ENCODE measurements at places on chromosomes 5 and 9.

GRCh38 chr9:89484475-89485404 is 13.2 kb downstream of the SEMA4D start:
- DNase-seq = no peak

DNA sequence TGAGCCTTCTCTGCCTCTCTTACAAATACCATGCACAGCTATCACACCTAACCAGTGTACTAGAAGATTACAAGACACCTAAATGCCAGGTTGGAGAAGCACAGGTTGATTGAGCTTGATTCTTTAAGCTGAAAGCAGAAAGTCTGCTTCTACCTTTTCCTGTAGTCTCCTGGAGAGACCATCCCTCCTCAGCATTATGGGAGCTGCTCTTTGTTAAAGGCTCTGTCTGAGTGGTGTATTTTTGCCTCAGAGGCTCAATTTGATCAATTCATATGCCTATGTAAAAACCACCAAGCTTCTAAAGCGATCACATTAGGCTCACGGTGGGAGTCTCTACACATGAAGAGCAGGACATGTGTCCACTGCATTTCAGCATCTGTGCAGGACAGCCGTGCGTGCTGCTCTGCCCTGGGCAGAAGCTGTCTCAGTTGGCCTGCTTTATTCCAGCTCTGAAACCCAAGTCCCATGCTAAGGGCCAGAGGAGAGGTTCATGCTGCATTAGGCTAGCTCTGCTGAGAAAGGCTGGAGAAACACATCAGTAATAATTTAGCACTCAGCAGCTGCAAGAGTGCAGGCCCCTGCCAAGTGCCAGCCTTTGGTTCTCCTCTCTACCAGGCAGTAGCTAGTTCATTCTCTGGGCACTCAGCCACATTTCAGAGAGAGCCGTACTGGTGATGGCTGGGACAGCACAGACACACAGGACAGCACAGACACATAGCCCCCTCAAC is 41.7 kb downstream of the TMEM167A start:
- DNase-seq = peak; percentile 23

- DNase-seq = peak; percentile 75
Observed at GRCh38 chr5:72107131-72107900, at the start of gene MAP1B. TSS of gene MAP1B (plus strand) at chr5:72107475. CDS start at chr5:72107532, 57 bp downstream.

DNA sequence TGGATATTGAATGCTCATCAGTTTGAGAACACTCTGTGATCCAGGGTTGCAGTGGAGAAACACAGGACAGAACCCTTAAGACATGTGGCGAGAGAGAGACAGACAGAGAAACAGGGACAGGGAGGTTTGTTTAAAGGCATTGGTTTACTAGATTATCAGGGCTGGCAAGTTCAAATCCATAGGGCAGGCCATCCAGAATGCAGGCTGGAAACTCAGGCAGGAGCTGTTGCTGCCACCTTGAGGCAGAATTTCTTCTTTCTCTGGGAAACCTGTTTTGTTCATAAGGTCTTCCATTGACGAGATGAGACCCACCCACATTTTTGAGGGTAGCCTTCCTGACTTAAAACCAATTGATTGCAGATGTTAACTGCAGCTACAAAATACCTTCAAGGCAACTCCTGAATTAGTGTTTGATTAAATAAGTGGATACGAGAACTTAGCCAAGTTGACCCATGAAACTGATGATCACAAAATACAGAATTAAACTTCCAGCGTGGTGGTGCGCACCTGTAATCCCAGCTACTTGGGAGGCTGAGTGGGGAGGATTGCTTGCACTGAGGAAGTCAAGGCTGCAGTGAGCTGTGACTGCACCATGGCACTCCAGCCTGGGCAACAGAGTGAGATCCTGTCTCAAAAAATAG is 55.9 kb downstream of the NSUN2 start:
- peak; percentile 77 for DNase-seq

DNA sequence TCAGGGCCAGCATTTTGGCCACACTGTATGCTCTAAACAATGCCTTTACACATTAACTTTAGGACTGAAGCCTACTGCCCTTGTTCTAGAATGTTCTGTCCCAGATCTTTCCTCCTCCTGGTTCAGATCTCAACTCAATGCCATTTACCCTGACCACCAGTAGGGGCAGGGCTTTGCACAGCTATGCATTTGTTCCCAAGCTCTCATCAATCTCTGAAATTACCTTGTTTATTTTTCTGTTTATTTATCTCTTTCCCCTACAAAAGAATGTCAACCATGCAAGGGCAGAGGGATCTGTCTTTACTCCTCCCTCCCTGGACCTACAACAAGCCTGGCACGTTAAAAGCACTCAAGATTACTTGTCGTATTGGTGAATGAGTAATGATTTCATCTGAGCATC is 612.9 kb downstream of the BNC2 start:
- peak; percentile 23 for DNase-seq

DNA sequence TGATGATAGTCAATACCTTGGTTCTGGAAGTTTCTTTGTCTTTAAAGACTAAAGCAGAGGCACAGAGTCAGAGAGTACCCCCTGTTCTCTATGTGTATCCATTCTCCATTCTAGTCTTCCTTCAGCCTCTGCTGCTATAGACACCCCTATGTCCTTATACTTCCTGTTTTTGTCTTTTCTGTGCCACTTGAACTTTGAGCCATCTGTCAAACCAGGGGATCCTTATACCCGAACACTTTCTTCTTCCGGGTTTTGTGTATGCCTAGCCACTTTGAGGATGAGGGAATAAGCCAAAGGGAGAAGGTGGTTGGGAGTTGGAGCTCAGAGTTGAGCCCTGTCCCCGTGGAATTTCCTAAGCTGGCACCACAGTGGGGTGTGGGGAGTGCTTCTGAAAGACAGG is 61.1 kb upstream of the IL6ST start:
- DNase-seq = no peak

DNA sequence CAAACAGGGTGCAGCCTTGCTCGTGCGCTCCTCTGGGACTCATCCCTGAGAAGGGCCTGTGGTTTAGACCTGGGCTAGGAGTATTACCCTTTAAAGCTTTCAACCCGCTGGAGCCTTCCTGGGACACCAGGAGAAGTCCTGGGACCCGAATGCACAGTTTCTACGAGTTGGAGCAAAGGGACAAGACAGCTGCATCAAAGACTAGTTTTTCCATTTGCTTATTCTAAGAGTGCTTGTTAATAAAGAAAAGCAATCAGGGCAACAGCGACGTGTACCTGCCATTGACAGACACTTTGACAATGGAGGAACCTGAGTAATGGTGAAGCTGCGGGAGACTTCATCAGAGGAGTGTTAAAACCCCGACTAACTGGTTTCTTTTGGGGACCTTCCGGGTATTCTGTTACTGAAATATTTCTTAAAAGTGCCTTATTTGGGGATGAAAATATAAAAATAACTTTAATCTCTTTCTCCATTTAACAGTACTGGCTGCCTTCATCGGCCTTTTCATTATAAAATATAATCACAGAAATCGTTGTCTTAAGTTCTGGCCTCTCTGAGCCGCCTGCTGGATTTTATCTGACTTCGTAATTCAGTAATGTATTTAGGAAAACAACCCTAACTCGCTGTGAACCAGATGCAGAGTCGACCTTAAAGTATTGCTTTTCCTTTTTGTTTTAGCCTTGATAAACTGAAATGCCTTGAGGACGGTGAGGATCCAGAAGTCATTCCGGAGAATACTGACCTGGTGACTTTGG is 732 bp downstream of the SNAPC3 start:
- peak; percentile 54 for DNase-seq

- DNase-seq = no peak
Observed at GRCh38 chr9:89953824-89954615, 349.2 kb downstream of the GADD45G start.

DNA sequence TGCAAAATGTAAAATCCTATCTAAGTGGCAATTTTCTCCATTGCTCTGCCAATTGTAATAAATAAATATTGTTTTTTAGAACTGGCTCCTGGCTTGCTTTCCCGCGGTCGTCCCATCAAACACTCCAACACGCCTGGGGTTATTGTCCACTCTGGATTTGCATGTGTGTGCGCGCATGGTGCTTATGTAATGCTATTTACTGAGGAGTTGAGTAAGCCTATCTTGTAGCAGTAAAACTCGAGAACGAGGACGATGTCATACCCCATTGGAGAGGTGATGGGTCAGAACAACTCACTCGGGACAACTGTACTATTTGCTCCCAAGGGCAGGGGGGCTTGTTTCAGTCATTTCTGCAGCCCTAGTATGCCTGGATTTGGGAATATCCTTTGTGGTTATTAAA is 220.9 kb downstream of the PAX5 start:
- DNase-seq = no peak

DNA sequence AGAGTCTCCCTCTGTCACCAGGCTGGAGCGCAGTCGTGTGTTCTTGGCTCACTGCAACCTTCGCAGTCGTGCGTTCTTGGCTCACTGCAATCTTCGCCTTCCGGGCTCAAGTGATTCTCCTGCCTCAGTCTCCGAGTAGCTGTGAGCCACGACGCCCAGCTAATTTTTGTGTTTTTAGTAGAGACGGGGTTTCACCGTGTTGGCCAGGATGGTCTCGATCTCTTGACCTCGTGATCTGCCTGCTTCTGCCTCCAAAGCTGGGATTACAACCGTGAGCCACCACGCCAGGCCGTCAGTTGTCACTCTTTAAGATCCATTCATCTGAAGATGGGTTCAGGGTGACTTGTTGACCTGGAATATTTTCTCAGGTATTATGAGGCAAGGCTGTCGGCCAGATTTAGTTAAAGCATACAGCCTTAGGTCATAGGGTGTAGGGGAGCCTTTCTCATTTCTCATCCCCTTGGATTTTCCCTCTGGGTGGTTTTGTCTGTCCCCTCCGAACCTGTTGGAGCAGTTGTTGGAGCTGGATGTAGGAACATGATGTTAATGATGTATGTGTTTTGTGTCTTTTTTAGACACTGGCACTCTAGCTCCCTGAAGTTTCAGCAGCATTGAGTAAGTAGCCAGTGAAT is 1.6 kb downstream of the SLC22A5 start:
- DNase-seq = no peak

GRCh38 chr9:98967257-98967656 is 23.6 kb downstream of the COL15A1 start:
- DNase-seq = no peak
